ENCODE measurements at places on chromosomes 2 and 18.

DNA sequence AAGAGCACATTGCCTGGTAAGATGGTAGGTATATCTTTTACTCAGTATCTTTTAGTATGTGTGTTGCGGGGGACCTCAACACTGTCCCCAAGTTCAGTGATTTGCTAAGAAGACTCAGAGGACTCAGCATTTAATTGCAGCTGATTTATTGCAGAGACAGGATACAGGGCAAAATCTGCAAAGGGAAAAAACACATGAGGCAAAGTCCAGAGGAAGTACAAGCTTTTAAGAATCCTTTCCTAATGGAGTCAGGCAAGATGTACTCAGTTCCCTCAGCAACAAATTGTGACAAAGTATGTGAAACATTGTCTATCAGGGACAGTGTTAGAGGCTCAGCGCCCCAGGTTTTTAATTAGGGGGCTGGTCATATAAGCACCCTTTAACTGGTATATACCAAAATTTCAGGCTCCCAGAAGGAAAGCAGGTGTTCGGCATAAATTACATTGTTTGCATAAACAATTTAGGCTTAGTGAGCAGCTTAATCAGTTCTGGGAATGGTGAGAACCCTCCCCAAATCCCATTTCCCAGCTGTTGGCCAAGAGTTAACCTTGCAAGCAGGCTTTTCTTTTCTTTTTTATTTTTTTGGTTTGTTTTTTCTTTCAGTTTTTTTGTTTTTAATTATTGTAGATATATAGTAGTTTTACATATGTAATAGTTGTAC is 41.7 kb downstream of the RAB3GAP1 start:
- no peak for DNase-seq

- DNase-seq, result no peak
Observed at GRCh38 chr2:230734247-230735175, 21.9 kb downstream of the CAB39 start.

DNA sequence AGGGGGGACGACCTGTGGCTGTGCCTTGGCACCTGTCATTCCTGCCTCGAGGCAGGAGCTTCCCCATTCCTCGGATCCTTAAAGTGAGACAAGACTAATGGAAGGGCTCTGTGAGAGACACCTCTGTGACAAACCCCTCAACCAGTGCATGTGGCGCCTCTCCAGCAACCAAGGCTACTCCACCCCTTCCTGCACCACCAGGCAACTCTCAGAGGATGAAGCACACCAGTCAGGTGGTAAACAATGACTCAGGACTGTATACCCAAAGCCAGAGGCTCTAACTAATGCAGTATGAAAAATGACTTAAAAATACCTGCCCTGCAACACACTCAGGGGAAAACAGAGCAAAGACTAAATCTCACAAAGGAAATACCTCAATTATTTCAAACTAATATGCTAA is 136.9 kb downstream of the UXS1 start:
- no peak for DNase-seq

GRCh38 chr2:176745543-176746200 is 466.9 kb upstream of the HNRNPA3 start:
- DNase-seq, result no peak

GRCh38 chr2:79887747-79888374 is 375.0 kb downstream of the CTNNA2 start:
- peak; percentile 1 for DNase-seq

- no peak for DNase-seq
Observed at GRCh38 chr2:37709111-37709510, 37.7 kb upstream of the CDC42EP3 start.

DNA sequence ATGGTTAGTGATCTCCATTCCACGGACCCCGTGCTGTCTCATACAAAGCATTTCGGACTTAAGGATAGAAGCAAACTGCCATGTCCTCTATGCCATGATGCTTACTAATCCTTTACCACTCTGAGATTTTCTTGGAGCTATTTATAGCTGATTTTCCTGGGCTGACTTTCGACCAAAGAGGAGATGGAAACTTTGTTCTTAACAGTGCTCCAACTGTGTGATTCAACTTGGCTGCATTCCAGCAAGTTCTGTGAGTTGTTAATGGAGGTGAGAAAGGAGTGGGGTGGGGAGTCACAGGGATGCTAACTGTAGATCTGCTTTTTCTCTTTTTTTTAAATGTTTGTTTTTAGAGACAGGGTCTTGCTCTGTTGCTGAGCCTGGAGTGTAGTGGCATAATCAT is 45.5 kb upstream of the MSH2 start:
- no peak for DNase-seq

GRCh38 chr2:157377861-157378260 is 52.2 kb upstream of the ERMN start:
- no peak for DNase-seq

GRCh38 chr18:3914833-3915610 is 465.1 kb downstream of the TGIF1 start:
- no peak for DNase-seq

- no peak for DNase-seq
Observed at GRCh38 chr2:62410015-62410453, 96.0 kb downstream of the TMEM17 start.

DNA sequence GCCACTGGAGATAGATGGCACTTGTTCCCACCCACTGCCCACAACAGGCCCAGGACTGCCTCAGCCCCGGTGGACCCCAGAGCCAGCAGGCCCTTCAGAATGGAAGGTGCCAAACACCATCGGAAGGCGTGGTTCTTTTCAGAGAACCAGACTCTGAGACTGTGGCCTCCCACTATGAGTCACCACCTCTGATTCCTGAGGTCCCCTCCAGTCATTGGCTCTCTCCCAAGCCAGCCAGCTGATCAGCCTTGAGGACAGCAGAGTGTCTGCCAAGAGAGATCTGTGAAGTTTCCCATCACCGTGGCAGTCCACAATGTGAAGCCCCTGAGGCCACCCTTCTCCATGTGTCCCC is 10.4 kb upstream of the MAP3K2 start:
- no peak for DNase-seq
